ENCODE measurements at places on chromosomes 11 and 22.

- DNase-seq, result no peak
Observed at GRCh38 chr11:97033178-97033577, 643.4 kb downstream of the JRKL start.

- no peak for DNase-seq
Observed at GRCh38 chr22:32545801-32546200, 71.2 kb downstream of the FBXO7 start.

DNA sequence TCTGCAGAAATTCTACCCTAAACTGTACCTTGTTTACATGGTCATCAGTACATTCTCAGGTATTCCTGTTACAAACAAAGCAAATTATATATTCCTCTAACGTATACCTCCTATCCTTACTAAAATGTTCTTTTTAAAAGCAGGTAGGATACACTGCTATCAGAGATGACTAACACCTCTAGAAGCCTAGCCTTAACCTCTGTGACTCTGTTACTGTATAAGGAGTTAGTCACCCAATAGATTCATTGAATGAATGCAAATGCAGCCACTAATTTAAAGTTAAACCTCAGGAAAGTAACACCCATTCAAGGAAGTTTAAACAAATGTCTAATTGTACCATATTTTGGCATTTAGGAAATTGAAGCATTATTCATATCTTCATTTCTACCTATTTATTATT is 82.2 kb downstream of the FCHSD2 start:
- no peak for DNase-seq

- DNase-seq, result no peak
Observed at GRCh38 chr22:26588729-26589366, 1.1 kb downstream of the TPST2 start.
